ENCODE measurements at places on chromosomes 16 and 17.

DNA sequence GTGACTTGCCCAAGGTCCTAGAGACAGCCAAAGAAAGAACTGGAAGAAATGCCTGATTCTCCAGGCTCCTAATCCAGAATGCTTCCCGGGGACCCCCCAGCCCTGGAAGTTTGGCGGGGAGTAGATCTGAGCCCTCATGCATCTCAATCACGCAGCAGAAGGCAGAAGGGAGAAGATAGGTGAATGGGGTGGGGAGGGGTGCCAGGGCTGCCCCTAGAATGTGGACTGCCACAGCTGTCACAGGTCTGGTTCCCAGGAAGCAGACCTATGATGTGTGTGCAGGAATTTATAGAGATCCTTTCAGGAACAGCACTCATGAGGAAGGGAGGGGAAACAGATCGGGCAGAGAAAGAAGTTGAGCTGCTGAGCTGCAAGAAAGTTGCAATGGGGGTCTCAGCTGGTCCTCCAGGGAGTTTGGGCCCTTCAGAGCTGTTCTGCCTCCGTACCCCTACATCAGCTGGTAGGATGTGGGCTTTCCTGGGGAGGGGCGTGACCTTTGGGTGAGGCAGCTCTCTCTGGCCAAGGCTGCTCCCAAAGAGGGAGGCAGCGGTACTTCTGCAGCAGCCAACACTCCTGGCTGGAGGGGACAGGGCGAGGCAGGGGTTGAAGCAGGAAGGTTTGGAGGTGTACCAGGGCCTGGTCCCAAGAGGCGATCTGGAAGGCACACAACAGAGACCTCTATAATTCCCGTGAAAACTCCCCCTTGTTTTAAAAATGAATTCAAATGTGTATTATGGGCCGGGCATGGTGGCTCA, 43.4 kb downstream of the DNAH9 start:
- no peak for DNase-seq

DNA sequence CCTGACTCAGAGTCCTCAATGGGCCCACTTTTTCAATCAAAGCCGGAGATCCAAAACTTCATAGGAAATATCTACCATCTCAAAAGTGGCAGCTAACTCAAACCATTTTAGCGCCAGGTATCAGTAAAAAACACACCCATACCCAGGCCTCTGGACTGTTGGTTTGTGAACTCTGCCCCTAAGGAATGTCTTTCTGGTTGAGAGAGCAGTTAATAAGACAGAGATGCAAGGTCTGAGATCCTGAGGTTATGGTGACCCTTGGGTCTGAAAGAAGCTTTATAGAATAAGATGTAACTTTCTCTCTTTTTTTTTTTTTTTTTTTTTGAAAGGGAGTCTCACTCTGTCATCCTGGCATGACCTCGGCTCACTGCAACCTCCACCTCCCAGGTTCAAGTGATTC, 350.5 kb downstream of the SOX9 start:
- no peak for DNase-seq

GRCh38 chr17:82716203-82717010, at the start of gene FN3KRP:
Gene FN3KRP, plus strand, starts transcription at chr17:82716706. Its CDS starts 50 bp downstream, at chr17:82716756.
- DNase-seq, result peak; percentile 91

- DNase-seq, result no peak
Observed at GRCh38 chr17:6485646-6486412, 41.6 kb downstream of the PIMREG start.

DNA sequence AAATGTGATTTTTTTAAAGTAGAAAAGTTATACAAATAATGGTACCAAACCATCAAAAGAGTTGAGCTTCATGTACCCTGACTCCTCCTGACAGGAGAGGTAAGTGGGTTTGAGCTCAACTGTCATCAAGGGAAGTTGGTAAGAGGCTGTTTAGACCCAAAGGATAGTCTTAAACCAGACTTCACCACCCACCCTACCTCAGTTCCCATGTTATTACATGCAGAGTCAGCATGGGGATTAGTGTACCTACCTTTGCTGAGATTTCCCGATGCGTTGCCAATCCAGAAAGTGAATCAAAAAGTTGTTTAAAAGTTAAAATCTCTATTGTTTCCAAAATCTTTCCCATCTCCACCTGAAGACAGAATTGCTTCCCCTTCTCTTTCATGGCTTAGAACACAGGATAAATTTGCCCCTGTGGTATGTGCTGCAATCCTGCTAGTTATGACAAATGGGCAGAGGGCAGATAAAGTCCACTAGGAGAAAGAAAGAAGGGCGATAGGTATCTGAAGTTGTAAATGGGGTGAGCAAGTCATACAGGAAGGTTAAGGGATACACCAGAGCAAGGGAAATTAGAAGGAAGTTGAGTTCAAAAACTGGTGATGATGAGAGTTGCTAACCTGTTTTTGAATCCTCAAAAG, 72.8 kb downstream of the NEUROD2 start:
- DNase-seq, result no peak

DNA sequence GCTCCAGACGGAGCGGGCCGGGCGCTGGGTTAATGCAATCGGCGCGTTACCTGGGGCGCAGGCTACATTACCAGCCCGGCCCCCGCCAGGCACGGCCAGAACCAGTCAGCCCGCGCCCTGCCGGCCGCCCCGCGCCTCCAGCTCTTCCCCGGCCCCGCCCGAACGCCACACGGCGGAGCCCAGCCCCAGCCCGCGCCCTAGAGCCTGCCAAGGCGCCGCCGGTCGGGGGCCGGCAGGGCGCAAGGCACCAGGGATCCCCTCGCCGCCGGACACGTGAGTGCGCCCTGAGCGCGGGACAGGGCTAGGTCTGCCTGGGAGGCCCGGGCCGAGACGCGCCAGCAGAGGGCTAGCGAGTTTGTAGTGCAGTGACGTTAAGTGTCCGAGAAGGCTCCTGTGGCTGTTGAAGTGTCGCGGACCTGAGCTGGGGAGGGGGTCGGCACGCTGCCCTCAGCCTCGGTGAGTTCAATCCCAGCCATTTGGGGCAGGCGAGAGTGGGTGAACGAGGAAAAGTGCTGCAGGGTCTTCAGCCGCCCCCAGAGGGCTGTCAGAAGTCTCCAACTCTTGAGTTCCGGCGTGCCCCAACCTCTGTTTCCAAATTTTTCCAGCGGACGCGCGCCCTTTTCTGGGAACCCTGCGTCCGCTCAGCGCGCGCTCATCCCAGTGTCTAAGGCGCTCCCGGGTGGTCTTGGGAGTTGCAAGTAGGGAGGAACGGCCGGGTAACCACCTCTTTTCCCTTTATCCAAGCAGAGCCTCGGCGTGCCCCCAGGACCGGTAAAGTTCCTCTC, at the start of gene SLC6A2:
TSS of gene SLC6A2 (plus strand) at position 92 of the 785 bp plus-strand sequence. CDS start 707 bp downstream, outside the sequence.
- no peak for DNase-seq

GRCh38 chr17:9434642-9435057, 141.0 kb downstream of the STX8 start:
- no peak for DNase-seq

DNA sequence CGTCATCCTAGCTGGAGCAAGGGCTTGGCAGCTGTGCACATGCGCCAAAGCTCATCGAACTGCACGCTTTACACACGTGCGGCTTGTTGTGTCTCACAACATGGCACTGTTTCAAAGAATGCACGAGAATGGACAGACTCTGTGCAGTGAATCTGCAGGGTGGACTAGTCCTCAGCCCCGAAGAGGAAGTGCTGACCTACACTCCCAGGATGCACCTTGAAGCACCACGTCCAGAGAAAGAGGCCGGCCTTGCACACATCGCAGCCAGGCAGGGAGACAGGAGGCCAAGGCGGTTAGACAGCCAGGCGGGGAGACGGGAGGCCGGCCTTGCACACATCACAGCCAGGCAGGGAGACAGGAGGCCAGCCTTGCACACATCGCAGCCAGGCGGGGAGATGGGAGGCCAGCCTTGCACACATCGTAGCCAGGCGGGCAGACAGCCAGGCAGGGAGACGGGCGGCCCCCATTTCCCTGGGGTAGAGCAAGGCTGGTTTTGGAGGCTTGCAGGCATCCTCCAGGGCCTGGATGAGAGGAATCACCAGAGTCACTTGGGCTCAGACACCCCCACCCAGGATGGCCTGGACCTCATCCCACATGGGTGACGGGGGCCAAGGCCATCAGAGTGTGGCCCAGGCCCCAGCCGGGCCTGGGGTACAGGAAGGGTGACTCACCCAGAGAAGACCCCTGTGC, 9.0 kb upstream of the CACNA1H start:
- DNase-seq, result no peak

DNA sequence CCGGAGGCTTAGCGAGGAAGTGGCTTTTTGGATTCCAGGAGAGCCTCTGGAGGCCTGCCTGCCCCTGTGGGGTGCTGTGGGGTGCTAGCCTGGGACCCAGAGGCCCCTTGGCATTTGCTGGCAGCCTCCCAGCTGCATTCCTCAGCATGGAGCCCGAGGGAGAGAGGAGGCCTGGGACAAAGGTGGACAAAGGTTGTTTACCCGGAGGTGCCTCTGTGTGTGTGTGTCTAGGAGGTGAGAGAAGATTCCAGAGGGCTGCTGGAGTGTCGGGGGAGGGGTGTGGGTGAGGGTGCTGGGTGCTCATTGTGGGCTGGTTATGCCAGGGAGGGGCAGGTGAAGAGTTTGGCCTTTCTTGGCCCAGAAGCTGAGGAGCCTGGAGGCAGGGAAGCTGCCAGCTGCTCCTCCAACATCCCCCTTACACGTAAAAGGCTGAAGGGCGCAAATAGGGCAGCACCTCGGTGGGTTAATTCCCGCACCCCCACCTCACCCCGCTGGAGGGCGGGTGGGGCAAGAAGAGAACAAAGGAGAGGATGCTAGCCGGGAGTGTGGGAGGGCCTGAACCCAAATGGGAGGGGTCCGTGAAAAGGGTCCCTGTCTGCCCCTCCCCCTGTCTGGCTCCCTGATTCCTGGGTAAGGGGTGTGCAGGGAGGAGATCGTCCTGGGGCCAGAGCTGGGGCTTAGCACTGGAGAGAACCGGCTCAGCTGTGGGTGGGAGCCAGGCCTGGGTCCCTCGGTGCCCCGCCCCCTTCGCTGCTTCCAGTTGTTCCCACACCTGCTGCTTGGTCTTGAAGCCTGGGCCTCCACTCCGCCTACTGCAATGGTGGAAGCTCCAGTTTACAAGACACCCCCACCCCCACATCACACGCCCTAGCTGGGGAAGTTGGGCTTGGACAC, 9.9 kb downstream of the HEXIM2 start:
- DNase-seq, result no peak

GRCh38 chr16:49884033-49885015, 28.4 kb upstream of the ZNF423 start:
- no peak for DNase-seq

DNA sequence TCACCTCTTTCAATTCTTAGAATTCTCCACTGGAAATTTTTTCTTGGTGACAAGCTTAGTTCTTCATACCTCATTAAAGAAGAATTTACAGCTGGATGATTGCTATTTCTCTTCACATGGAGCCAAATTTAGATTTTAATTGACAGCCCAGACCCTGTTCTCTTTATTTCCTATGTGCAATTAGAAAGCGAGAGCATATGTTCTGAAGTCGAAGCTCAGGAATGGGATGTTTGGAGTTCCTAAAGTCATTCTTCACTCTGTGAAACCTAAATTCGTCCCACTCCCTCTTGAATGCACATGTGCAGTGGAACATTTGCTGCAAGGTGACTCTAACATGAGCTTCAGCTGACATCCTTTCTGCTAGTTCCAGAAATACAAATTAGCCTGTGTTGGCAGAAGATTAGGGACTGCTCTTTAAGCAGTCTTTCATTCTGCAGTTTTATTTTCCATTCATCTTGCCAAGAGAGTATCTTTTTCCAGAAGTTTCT, 129.3 kb upstream of the KCNJ16 start:
- DNase-seq, result no peak

- no peak for DNase-seq
Observed at GRCh38 chr17:51668155-51668962, 408.0 kb downstream of the UTP18 start.

- no peak for DNase-seq
Observed at GRCh38 chr16:19113577-19114358, at the start of gene ITPRIPL2. Gene ITPRIPL2, plus strand, starts transcription at chr16:19113964. Its CDS starts 498 bp downstream, at chr16:19114462.

DNA sequence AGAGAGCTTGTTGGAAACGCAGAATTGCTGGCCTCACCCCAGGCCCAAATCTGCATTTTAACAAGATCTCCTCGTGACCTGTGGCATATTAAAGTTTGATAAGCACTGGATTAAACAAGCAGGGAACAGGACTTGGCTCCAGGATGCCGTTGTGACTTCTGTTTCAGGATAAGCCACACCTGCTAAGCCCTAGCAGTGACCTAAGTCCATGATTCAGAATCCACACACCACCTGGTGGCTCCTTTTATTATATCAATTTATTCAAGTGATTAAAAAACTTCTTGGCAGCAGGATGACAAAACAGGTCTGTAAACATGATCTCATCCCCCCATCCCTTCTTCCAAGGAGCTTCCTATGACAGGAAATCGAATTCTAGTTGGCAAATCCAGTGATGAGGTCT, 9.1 kb downstream of the NAGPA start:
- DNase-seq, result no peak

- DNase-seq, result no peak
Observed at GRCh38 chr17:77619326-77619725, 339.2 kb upstream of the TNRC6C start.

DNA sequence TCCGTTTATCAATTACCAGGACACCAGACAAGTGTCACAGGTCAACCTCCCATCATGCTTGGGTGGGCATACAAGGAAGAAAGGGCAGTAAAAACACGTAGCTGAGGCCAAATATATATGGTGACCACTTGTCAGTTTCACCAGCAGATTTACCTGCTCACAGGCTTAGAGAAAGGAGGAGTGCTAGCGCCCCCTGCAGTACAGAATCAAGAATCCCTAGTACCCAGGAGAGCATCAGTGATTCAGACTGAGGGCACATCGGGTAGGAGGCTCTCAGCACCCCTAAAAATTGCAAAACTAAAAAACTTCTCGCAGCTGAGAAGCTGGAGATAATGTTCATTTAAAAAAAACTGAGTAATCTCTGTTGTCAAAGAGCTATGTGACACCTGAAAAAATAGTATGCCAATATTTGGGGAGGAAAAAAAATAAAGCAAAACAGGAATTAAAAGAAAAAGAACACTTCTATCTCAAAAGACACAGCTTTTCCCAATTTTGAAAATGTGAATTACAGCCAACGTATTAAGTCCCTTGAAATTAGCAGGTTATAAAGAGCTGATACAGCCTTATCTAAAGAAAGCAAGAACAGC, 21.2 kb upstream of the MON1B start:
- DNase-seq, result no peak

GRCh38 chr16:66569827-66570405, 3.7 kb downstream of the CMTM1 start:
- no peak for DNase-seq

GRCh38 chr16:54505549-54506213, 219.1 kb upstream of the IRX3 start:
- DNase-seq, result no peak

- DNase-seq, result no peak
Observed at GRCh38 chr17:81492202-81492601, 20.4 kb downstream of the ACTG1 start.

DNA sequence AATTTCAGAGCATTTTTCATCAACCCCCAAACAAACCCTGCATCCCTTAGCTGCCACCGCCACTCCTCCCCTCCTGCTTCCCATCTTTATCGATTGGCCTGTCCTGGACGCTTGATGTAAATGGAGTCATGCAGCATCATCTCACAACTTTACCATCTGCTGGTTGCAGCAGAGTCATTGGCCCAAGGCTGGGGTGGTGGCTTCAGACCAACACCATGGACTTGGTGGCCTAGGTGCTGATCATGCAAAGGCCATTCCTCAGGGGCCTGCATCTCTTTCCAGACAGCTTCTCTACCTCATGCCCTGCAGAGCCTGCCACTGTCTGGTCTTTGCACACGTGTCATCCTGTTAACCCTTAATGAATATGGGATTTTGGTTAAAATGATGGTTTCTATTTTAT, 73.4 kb downstream of the MPRIP start:
- DNase-seq, result no peak

All from stimulated activated CD4-positive, alpha-beta T cell treated with anti-CD3 and anti-CD28 coated beads, TNF-alpha, amount 100 ng/mL, for 1 hour (primary cell).